Spinal cord (tissue), 10 donors: ENCODE measurements at places on chromosomes 1 and 21.

- peak; percentile 19 for DNase-seq
Observed at GRCh38 chr1:217268058-217268457, 362.8 kb downstream of the GPATCH2 start.

- no peak for DNase-seq
Observed at GRCh38 chr1:66945316-66945715, 20.5 kb downstream of the MIER1 start.

GRCh38 chr1:196774603-196775002 lies at the start of gene CFHR3:
Gene CFHR3 (plus strand): TSS chr1:196774840. CDS start chr1:196774887, 47 bp downstream.
- DNase-seq, result no peak

DNA sequence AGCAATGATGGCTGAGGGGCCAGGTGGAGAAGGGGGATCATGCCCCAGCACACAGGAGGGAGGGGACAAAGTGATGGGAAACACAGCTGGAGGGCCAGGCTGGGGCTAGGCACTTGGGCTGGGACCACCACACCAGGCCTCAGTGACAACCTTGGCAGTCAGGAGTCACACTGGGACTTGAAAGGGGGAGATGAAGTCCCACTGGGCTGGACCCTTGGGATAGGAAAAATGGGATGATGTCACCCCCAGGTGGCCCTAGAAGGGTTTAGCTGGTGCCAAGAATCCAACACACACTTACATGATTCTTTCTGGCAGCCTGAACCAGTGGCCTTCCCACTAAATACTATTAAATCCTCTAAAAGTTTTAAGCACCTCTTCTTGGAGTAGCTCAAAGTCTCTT lies 17.1 kb downstream of the ZBTB17 start:
- no peak for DNase-seq

DNA sequence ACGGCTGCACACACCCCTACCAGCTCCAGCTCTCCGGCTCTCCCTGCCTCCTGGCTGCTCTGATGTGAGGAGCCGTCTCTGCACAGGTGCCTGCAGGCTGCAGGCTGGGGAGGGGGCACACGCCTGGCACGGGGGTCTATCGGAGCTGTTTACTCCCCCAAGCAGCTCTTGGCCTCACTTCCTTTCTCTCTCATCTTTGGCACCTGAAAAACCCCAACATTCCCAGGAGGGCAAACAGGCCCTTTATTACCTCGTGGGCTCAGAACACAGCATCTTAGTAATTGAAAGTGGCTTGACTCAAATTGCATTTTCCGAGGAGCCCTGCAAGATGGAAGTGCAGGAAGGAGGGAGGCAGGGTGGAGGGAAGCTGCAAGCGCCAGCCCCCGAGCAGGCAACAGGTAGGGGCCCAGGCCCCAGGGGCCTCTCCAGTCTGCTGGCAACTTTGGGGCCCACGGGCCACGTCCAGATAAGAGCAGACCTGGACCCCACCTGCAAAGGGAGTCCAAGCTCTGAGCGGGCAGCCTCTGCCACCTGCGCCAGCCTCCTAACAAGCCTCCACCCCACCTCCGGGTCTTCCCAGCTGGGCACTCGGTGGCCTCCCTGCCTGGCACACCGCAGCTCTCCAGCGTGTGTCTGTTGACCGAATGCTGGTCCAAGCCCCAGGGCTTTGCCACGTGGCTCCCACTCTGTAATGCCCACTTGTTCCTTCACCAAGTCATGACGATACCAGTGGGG lies 263.6 kb upstream of the VAMP3 start:
- DNase-seq, result no peak

DNA sequence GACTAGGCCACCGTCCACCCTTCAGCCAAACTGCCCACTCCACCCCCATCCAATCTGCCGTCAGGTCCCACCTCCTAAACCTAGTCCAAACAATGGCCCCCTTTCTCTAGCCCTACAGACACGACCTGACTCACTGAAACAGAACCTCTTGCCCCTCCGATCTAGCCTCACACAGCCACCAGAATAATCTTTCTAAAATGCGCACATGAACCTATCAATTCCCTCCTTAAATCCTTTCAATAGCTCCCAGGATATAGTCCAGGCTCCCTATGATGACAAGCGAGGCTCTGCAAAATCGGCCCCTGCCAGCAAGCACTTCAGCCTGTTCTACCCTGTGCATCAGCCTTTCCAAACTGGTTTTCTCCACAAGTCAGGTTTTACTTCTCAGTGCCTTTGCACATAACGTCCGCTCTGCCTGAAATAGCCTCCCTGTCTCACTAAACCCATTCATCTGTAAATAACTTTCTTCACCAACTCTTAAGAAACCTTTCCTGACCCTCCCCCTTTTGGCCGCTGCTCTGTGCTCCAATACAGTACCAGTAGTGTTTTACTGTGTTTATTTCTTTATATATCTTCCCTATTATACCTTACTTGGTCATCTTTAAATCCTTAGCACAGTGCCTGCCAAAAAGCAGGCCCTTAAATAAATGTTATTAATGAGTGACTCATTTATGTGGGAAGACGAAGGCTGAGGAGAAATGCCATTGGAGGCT lies 9.0 kb upstream of the CDC20 start:
- DNase-seq, result no peak

DNA sequence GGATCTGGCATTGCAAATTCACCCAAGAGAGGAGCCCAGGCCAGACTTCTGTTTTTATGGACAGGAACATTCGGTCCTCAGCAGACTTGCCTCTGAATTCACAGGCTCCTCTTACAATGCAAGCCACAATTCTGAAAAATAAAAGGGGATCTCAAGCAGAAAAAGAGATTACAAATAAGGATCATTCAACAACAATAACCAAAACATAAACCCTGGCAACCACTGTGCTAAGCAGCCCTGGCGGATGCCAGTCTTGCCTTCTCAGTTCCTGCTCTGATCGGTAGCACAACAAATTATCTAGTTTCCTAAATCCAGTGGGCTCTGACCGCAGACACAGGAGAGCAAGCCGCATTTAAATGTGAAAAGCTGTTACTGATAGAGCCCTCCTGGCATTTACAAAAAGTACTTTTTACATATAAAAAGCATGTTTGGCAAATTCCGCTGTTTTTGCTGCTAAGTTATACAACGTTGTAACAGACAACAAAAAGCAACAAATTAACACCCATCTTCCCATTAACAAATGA lies 123.4 kb upstream of the FOXD3 start:
- peak; percentile 14 for DNase-seq

- no peak for DNase-seq
Observed at GRCh38 chr1:40133839-40134238, 27.3 kb upstream of the RLF start.

GRCh38 chr1:17755120-17755519 lies at the start of gene ACTL8:
Gene ACTL8 (plus strand): TSS chr1:17755333. CDS start chr1:17823009, 67,676 bp downstream.
- DNase-seq, result no peak

- DNase-seq, result no peak
Observed at GRCh38 chr1:240511789-240512188, 100.2 kb downstream of the GREM2 start.

- DNase-seq, result no peak
Observed at GRCh38 chr1:196611873-196612272, 3.6 kb upstream of the KCNT2 start.

DNA sequence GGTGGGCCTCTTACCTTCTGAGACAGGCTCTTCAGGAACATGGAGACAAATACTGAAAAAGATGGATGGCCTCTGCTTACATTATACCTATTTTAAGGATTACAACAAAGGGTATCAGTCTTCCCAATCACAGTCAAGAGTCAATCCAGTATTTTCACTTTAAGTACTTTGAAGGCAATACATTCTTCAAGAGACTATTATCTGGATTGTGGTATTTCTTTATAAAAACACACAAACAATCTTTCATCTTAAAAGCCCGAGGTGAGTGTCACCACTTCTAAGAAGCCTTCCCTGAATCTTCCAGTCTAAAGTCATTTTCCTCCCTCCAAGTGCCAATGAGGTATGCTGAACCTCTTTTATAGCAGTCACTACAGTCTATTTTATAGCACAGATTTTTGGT lies 45.3 kb downstream of the WASF2 start:
- DNase-seq, result no peak

- no peak for DNase-seq
Observed at GRCh38 chr21:46017695-46018094, 36.1 kb downstream of the COL6A1 start.

- no peak for DNase-seq
Observed at GRCh38 chr1:95193591-95193990, 40.4 kb upstream of the RWDD3 start.

DNA sequence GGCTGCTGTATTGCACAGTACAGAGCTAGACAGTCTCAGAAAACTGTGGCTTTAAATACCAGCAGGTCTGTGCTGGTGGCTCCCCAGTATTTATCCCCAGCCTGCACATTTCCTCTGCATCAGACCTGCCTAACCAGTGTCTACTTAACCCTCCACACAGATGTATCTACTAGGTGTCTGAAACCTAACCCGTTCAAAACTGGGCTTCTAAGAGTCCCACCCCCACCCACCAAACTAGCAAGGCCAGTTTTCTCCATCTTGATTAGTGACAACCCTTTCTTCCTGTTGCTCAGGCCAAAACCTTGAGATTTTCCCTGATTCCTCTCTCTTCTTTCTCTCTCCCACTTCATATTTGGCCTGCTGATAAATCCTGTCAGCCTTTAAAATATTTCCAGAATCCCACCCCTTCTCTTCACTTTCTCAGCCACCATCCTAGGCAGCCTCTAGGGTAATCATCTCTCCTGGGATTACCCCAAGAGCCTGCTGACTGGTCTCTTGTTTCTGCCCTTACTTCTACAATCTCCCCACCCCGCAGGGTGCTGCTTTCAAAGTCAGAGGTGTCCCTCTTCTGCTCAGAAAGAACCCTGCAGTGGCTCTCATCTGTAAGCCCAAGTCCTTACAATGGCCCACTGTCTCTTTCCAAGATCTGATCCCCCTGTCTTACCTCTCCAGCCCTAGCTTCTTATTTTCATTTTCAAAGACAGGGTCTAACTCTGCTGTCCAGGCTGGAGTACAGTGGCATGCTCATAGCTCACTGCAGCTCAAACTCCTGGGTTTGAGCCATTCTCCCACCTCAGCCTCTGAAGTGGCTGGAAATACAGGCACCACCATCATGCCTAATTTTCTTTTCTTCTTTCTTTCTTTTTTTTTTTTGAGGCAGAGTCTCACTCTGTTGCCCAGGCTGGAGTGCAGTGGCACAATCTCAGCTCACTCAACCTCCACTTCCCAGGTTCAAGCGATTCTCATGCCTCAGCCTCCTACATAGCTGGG lies 45.2 kb downstream of the H3-3A start:
- DNase-seq, result no peak

DNA sequence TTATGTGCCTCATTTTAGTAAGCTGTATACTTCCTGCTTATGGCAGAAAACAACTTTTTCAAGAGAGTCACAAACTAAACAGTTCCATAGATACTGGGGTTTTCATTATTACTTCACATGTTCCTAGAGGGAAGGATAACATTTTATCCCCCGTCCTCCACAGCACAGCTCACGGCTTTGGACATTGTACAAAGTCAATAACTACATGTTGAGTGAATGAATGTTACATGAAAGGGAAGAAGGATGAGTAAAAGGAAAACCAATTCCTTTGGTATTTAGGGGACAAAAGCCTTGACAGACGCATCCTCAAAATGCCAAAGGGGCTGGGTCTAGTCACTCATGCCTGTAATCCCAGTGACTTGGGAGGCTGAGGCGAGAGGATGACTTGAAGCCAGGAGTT lies 14.8 kb downstream of the PI4KB start:
- no peak for DNase-seq

- DNase-seq, result no peak
Observed at GRCh38 chr1:178189814-178190213, 95.9 kb downstream of the RASAL2 start.

GRCh38 chr1:44594353-44594752 lies 79.9 kb downstream of the TMEM53 start:
- no peak for DNase-seq

DNA sequence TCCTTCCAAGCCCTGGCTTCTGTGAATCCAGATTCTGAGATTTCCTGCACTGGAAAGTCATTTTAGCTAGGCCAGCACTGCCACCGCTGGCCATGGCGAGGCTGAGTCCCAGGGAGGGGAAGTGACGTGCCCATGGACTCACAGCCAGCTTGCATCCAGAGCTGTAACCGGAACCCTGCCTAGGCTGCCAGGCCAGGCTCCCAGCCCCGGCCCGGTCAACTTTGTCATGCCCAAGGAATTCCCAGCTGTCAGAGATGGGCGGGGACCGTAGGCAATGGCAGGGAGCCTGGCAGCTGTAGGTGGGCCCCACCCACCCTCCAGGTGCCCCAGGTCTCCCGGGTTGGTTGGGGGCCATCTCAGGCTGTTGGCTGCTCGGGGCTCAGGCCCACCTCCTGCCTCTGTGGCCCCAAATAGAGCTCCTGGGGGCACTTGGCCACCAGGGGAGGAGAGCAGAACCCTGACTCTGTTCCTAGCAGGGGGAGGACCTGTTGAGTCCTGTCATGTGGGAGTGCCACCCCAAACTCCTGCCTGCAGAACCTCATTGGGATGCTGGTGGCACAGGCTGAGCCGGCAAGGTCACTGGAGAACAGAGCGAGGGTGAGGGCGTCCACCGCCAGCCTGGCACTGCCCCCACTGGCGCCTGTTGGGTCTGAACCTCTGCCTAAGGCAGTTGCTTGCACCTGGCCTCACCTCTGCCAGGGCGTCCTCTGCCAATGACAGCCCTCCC lies 57.8 kb downstream of the FOXO6 start:
- DNase-seq, result peak; percentile 39

GRCh38 chr1:214662223-214662785 lies 59.3 kb downstream of the CENPF start:
- no peak for DNase-seq
